ENCODE measurements at places on chromosomes 4 and X.

- no peak for DNase-seq
Measured at GRCh38 chrX:6456196-6456595, 78.7 kb downstream of the VCX3A start.

GRCh38 chr4:42636645-42636949 is 20.3 kb downstream of the ATP8A1 start:
- no peak for DNase-seq

DNA sequence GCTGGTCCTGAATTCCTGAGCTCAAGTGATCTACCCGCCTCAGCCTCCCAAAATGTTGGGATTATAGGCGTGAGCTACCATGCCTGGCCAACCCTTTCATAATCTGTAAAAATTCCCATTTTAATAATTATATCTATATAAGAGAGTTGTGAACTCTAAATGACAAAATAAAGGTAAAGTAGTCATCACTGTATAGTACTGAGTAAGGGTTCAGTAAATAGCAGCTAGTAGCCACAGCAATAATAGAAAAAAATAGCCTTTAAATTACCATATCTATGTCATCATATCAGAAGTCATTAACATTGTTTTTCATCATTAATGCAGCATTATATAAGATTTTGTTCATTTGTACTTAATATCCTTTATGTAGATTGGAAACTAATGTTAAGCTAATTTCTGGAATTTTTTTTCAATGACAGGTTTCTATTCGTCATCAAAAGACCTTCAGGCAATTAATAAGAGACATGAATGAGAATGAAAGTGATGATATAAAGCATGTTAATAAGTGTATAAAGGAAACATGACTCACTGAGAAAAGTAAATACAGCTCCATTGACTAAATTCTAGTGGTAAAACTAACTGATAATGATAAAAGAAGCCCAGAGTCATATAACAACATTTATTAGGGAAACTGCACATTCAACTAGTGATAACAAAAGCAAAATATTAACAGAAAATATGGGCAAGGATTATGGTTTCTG is 85.9 kb upstream of the UGT8 start:
- DNase-seq = no peak

DNA sequence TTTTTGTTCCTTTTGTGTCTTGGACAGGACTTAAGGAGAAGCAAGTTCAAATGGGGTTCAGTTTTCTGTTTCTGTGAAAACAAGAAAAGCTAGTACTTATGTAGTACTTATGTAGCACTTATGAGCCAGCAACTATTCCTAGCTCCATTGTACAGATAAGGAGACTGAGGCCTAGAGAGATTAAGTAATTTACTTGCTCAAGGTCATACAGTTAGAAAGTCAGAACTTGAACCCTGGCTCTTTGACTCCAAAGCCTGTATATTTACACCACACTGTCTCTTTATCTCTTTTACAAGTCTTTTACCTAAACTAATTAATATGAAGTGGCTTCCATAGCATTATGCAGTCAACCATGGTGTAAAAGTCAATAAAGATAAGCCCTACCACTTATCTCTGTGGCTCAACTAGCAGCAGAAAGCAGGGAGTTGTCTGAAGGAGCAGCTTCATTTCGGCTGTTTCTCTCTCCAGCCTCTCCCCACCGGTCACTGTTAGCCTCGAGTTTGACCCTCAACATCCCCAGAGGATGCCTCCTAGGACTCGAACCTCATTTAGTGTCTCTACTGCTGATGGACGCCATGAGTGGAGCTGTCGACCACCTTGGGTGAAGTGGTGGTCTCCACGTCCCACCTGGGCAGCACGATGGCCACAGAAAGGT is 209.9 kb downstream of the SHROOM3 start:
- no peak for DNase-seq

- DNase-seq = no peak
Measured at GRCh38 chrX:30296408-30297254, 12.6 kb downstream of the NR0B1 start.

GRCh38 chr4:123477711-123478209 is 81.2 kb downstream of the SPRY1 start:
- DNase-seq = no peak

DNA sequence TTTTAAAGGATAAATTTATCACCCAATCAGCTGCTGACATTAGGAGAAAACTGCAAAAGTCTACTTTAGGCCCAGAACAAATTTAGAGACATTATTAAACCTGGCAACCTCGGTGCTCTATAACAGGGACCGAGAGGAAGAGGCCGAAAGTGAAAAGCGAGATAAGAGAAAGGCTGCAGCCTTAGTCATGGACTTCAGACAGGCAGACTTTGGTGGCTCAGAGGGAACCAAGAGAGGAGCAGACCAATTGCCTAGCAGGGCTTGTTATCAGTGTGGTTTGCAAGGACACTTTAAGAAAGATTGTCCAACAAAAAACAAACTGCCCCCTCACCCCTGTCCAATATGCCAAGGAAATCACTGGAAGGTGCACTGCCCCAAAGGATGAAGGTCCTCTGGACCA is 12.8 kb upstream of the UGT2B10 start:
- DNase-seq = no peak
